ENCODE measurements at places on chromosomes 7 and 10. TPM values are rescaled to one million over a fixed set of nuclear protein-coding genes. Genes with fewer than 3 reads are reported as not detected.
A peak's percentile ranks its signal among the peaks of the same experiment; 100 is the strongest.

GRCh38 chr10:93874309-93875031 is 19.3 kb upstream of the SLC35G1 start:
- no peaks in the 10 kb centered on the region for H3K4me1 ChIP-seq
- no peak for DNase-seq
- H3K4me3 ChIP-seq, result no peak overlapping the region
- H3K27me3 ChIP-seq, result no peaks in the 10 kb centered on the region
- no peak overlapping the region for H3K27ac ChIP-seq

- H3K4me3 ChIP-seq, result no peak overlapping the region
- no peak overlapping the region for H3K27ac ChIP-seq
- DNase-seq, result no peak
- no peaks in the 10 kb centered on the region for H3K36me3 ChIP-seq
- no peaks in the 10 kb centered on the region for H3K27me3 ChIP-seq
- H3K4me1 ChIP-seq, result no peaks in the 10 kb centered on the region
These were observed 49.8 kb upstream of the TMEM273 start for GRCh38 chr10:49237985-49238384.

- no peak for DNase-seq
- H3K27me3 ChIP-seq, result no peaks in the 10 kb centered on the region
- H3K4me3 ChIP-seq, result no peak overlapping the region
- no peaks in the 10 kb centered on the region for H3K36me3 ChIP-seq
These were observed 716.6 kb upstream of the GALNT17 start for GRCh38 chr7:70415179-70415972.

DNA sequence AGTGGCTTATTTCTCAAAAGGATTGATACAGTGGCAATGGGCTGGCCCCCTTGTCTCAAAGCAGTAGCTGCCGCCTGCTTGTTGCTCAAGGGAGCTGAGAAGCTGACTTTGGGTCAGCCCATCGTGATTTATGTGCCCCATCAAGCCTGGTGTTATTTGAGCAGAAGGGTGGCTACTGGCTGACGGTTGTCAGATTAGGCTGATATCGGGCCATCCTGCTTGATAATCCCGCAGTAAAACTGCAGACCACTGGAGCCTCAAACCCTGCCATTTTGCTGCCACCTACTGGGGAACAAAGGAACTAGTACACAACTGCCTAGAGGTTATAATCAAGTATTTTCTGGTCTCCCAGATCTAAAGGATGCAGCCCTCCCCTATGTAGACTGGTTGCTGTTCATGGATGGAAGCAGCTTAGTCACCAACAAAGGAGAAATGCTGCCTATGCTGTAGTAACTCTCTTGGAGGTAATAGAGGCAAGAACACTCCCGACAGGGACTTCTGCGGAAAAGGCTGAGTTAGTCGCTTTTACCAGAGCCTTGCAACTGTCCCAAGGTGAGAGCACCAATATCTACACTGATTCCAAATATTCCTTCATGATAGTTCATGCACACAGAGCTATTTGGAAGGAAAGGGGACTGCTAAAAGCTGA is 65.9 kb upstream of the ZNF92 start:
- DNase-seq, result peak; percentile 40
- H3K36me3 ChIP-seq, result no peaks in the 10 kb centered on the region
- no peaks in the 10 kb centered on the region for H3K27me3 ChIP-seq
- no peaks in the 10 kb centered on the region for H3K4me1 ChIP-seq

- H3K4me1 ChIP-seq, result no peaks in the 10 kb centered on the region
- no peaks in the 10 kb centered on the region for H3K27me3 ChIP-seq
- H3K4me3 ChIP-seq, result no peak overlapping the region
- H3K27ac ChIP-seq, result no peak overlapping the region
- H3K36me3 ChIP-seq, result no peaks in the 10 kb centered on the region
These were observed 175.1 kb downstream of the AVL9 start for GRCh38 chr7:32670110-32671025.

DNA sequence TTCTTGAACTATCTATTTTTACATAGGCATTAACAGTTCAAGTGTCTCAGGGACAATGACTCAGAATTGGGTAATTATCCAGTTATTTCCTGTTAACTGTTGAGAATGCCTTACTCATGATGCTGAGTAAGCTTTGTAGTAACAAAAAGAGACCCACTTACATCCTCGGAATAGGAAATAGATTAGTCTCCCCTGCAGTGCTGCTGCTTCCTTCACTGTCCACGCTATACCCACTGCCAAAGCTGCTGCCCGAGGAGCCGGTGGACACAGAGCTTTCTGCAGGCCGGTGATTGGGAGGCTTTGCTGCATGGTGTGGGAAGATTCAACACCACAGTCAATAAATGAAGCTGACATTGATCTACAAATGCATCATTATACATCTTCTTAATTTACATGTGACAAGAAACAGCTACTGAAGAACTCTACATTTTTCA is 357.1 kb downstream of the PCLO start:
- H3K36me3 ChIP-seq, result no peaks in the 10 kb centered on the region
- no peaks in the 10 kb centered on the region for H3K4me1 ChIP-seq
- no peaks in the 10 kb centered on the region for H3K27me3 ChIP-seq
- H3K27ac ChIP-seq, result no peak overlapping the region

GRCh38 chr7:159028508-159029401 is 115.9 kb downstream of the VIPR2 start:
- no peaks in the 10 kb centered on the region for H3K4me1 ChIP-seq
- no peak overlapping the region for H3K27ac ChIP-seq
- no peak overlapping the region for H3K4me3 ChIP-seq

- H3K36me3 ChIP-seq, result no peaks in the 10 kb centered on the region
- H3K4me1 ChIP-seq, result no peaks in the 10 kb centered on the region
- H3K27ac ChIP-seq, result no peak overlapping the region
These were observed 48.3 kb upstream of the PITRM1 start for GRCh38 chr10:3220853-3221252.

DNA sequence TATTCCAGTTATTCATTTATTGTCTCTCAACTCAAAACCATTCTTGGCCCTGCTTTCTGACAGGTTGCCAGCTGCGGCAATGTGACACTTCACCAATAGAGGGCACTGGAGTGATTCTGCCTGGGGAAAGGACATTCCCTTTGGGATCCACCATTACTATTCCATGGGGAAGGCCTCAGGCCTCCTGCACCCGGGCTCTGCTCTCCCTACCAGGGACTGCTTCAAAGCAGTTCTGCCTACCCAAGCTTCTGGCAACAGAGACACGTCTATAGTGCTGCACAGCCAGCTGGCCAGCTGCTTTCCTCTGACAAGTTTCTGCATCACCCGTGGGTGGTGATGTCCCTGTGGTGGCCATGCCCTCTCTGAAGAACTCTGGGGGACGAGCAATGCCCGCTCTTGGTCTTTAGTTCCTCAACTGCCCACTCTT is 163.8 kb downstream of the ELMO1 start:
- no peaks in the 10 kb centered on the region for H3K27me3 ChIP-seq
- no peak overlapping the region for H3K27ac ChIP-seq
- peaks cover 18% of the 10 kb centered on the region for H3K4me1 ChIP-seq

GRCh38 chr7:129854401-129854800 is 98.4 kb downstream of the UBE2H start:
- no peak for DNase-seq
- H3K27me3 ChIP-seq, result no peaks in the 10 kb centered on the region
- H3K4me1 ChIP-seq, result peaks cover 3% of the 10 kb centered on the region

GRCh38 chr10:129057856-129058663 is 409.0 kb upstream of the MGMT start:
- peak overlapping the region; percentile 36 for H3K4me3 ChIP-seq
- H3K27me3 ChIP-seq, result no peaks in the 10 kb centered on the region
- H3K27ac ChIP-seq, result no peak overlapping the region

DNA sequence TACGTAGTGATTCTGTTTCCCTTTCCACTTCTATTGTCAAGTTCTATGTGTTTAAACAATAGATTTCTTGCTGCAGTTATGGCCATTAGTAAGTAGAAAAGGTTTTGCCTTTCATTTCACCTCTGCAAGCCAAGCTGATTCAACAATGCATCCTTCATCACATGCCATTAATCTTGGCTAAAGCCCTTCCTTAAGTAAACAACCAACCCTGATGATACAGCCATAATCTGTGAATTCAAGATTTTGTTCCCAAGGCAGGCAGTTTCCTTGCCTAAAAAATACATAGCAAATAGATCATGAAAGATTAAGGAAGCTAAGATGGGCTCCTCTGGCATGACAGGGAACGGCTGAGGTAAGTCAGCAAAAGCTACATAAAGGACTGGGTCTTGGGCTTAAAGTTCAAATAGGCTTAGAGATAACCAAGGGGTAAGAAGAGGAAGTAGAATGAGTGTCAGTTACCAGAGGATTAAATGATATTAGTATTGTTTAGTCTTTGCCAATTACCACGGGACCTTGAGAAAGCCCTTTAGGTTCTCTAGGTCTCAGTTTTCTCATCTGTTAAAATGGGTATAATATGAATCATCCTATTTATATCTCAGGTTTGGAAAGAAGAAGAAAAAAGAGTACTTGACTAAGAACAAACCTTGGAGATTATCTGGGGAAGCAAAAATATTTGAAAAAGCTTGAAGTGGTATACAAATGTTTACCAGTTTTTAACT is 35.9 kb upstream of the ANK3 start:
- no peaks in the 10 kb centered on the region for H3K4me1 ChIP-seq
- H3K27ac ChIP-seq, result no peak overlapping the region
- H3K36me3 ChIP-seq, result no peaks in the 10 kb centered on the region
- no peak overlapping the region for H3K4me3 ChIP-seq

ARHGAP22 gene
- not detected for polyA plus RNA-seq

DNA sequence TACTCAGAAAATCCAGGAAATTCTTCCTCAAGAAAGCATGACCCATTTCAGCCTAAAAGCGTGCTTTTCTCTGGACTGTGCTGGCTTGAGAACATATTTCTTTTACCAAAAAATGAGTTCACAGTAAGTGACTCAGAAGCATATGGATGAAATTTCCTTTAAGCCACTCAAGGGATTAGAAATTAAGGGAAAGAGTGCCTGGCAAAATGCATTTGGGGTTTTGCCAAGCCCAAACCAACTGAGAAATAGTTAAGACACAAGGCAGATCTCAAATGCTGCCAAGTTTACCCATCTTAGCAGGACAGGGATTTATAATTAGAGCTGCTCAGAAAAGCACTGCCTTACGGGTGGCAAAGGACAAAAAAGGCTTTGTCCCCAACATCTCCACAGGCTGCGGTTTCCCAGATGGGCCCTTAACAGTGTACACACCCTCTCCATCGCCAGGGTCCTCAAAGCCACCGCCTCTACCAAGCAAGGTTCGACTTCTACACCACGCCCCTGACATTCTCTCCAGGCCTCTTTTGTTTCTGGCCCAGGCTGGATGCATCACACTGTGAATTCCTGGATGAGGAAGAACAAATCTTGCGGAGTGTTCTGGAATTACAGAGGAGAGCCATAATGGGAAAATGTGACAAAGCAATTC is 30.1 kb upstream of the CDHR3 start:
- no peak overlapping the region for H3K27ac ChIP-seq
- no peaks in the 10 kb centered on the region for H3K27me3 ChIP-seq
- no peak for DNase-seq
- H3K4me3 ChIP-seq, result no peak overlapping the region
- no peaks in the 10 kb centered on the region for H3K4me1 ChIP-seq

- H3K4me1 ChIP-seq, result peaks cover 4% of the 10 kb centered on the region
- no peak overlapping the region for H3K27ac ChIP-seq
- no peak for DNase-seq
- no peak overlapping the region for H3K4me3 ChIP-seq
These were observed 59.8 kb upstream of the CHST15 start for GRCh38 chr10:124153023-124153826.

DNA sequence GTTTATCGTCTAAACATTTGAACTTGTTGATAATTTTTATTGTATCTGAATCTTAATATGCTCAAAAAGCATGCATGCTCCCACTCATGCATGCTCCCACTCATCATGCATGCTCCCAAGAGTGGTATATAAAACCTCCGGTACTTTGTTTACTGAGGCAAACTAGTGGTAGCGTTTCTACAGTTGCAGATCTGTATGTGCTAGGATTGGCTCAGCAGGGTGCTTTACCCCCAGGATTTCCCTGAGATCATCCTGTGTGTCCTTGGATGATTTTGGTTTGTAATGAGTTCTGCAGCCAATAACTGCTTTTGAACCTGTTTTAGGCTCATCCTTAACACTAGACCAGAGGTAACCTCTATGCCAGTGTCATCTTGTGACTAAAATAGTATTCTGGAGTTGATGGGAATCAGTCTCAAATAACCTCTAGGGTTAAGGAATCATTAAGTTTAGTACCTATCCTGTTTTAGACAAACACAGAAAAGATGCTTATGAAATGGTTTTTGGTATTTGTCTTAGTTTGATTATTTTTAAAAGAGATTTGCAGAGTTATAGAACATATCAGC is 40.4 kb downstream of the PHTF2 start:
- no peaks in the 10 kb centered on the region for H3K27me3 ChIP-seq
- H3K27ac ChIP-seq, result no peak overlapping the region
- H3K4me3 ChIP-seq, result no peak overlapping the region
- no peaks in the 10 kb centered on the region for H3K36me3 ChIP-seq
- DNase-seq, result no peak

DNA sequence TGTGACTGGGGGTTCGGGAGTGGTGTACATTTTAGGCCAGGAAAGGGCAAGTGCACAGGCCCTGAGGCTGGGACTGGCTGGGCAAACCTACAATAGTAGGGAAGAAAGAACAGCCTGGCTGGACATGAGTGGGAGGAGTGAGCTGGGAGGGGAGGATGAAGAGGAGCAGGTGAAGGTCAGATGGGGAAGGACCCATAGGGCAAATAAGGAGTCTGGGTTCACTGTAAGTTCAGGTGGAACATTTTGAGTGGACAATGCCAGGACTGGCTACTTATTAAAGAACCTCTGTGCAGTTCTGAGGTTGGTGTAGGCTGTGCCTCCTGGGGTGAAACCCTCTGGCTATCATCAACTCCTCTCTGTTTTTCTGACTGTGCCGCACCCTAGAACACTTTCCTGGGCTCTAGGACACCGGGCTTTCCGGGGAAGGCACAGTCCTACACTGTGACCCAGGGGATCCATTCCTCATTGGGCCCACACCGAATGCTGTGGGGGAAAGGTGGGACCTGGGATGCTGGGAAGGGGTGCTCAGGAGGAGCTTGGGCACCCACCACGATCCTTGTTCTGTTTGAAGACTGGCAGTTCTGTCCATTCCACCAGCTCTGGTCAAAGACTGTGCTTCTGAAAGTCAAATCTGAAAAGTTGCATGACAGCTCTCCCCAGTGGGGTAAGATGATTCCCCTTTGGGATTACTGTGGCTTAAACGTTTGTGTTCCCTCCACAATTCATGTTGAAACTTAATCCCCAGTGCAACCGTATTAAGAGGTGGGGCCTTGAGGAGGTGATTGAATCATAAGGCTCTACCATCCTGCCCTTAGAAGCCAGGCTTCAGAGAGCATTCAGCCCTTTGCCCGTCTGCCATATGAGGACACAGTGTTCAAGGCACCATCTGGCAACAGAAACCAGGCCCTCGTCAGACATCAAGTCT is 4.0 kb upstream of the MMP21 start:
- DNase-seq, result no peak
- no peak overlapping the region for H3K27ac ChIP-seq
- no peaks in the 10 kb centered on the region for H3K36me3 ChIP-seq
- no peaks in the 10 kb centered on the region for H3K27me3 ChIP-seq

OR9A2 gene
- polyA plus RNA-seq, result not detected
